Thyroid gland (tissue), 4 donors: ENCODE measurements at places on chromosomes 11 and 22.

GRCh38 chr11:105610871-105611571 is 1.1 kb downstream of the GRIA4 start:
- no peak overlapping the region for H3K4me3 ChIP-seq
- no peak for DNase-seq
- H3K36me3 ChIP-seq, result no peaks in the 10 kb centered on the region
- peaks cover 9% of the 10 kb centered on the region for H3K4me1 ChIP-seq
- H3K27me3 ChIP-seq, result no peaks in the 10 kb centered on the region

GRCh38 chr11:104057908-104058307 is 21.5 kb downstream of the DDI1 start:
- no peaks in the 10 kb centered on the region for H3K36me3 ChIP-seq
- H3K27me3 ChIP-seq, result no peaks in the 10 kb centered on the region
- no peaks in the 10 kb centered on the region for H3K4me1 ChIP-seq
- H3K27ac ChIP-seq, result no peak overlapping the region
- no peak overlapping the region for H3K4me3 ChIP-seq

GRCh38 chr11:13269775-13270174 is 7.8 kb upstream of the BMAL1 start:
- H3K4me3 ChIP-seq, result no peak overlapping the region
- H3K36me3 ChIP-seq, result no peaks in the 10 kb centered on the region
- DNase-seq, result peak; percentile 73
- peaks cover 23% of the 10 kb centered on the region for H3K4me1 ChIP-seq

- no peak for DNase-seq
- no peaks in the 10 kb centered on the region for H3K27me3 ChIP-seq
- no peak overlapping the region for H3K4me3 ChIP-seq
- H3K4me1 ChIP-seq, result peaks cover 9% of the 10 kb centered on the region
These were observed 49.3 kb downstream of the IGLL1 start for GRCh38 chr22:23530766-23531282.

- DNase-seq, result no peak
- no peaks in the 10 kb centered on the region for H3K4me1 ChIP-seq
- no peaks in the 10 kb centered on the region for H3K36me3 ChIP-seq
- no peak overlapping the region for H3K4me3 ChIP-seq
These were observed 183.9 kb downstream of the KIRREL3 start for GRCh38 chr11:126816645-126817044.

DNA sequence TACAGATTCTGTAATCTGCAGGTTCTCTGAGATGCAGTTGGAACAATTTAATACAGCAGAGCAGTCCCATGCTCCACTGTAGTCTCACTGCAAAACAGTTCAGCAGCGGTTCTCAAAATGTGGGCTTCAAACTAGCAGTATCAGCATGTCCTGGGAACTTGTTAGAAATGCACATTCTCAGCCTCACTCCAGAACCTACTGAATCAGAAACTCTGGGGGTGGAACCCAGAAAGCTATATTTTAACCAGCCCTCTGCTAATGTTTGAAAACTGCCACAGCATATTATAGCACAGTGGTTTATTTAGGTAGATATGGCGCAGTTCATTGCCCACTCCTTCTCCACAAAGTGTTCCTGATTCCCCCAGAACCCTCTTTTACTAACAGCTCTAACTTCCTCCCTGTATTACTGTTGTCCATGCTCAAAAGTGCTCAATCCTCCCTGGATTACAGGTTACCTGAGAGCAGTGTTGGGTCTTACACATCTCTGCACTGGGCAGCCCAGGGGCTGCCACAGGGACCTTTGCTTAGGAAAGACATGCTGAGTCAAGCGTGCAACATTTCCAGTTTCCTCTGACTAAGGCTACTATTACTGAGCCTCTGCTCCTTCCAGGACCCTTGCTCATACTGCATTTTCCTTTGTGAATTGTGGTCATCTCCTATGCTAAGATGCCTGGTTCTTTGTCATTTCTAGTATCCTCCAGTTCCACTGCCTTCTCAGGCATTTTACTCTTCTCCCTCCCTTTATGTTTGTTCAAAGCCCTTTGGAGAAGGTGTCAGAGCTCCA is 7.7 kb upstream of the DGAT2 start:
- no peak overlapping the region for H3K27ac ChIP-seq
- no peaks in the 10 kb centered on the region for H3K27me3 ChIP-seq
- no peaks in the 10 kb centered on the region for H3K36me3 ChIP-seq
- no peak overlapping the region for H3K4me3 ChIP-seq
- DNase-seq, result peak; percentile 31

GRCh38 chr11:115348416-115348815 is 155.8 kb downstream of the CADM1 start:
- H3K36me3 ChIP-seq, result no peaks in the 10 kb centered on the region
- no peaks in the 10 kb centered on the region for H3K27me3 ChIP-seq
- H3K4me3 ChIP-seq, result no peak overlapping the region
- peaks cover 21% of the 10 kb centered on the region for H3K4me1 ChIP-seq
- H3K27ac ChIP-seq, result no peak overlapping the region
- DNase-seq, result no peak

- no peak for DNase-seq
- peaks cover 6% of the 10 kb centered on the region for H3K4me1 ChIP-seq
- no peaks in the 10 kb centered on the region for H3K27me3 ChIP-seq
These were observed 79.3 kb upstream of the SORL1 start for GRCh38 chr11:121372671-121373429.

GRCh38 chr11:68364581-68364980 is 52.2 kb downstream of the LRP5 start:
- no peak for DNase-seq
- peaks cover 9% of the 10 kb centered on the region for H3K36me3 ChIP-seq
- H3K4me1 ChIP-seq, result no peaks in the 10 kb centered on the region
- no peaks in the 10 kb centered on the region for H3K27me3 ChIP-seq
- H3K27ac ChIP-seq, result no peak overlapping the region

DNA sequence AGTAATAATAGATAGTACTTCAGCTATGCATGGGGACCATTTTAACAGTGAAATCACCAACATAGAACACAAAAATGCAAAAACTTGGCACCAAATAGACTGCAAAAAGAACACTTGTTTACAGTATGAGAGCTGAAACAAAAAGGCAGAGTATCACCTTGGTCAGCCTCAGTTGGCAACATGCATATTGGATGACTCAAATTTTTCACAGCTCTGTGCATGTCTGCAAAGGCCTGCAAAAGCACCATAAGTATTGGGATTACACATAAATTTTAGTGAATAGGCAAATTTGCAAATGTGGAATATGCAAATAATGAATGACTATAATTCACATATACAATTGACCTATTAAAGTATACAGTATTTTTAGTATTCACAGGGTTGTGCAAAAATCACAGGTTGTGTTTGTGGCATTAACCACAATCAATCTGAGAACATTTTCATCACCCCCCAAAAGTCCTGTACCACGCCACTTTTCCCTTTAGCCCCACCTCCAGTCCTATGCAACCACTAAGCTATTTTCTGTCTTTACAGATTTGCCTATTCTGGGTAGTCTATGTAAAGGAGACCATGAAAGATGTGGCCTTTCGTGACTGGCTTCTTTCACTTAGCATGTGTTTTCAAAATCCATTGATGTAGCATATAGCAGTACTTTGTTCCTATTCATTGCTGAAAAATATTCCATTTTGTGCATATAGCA is 47.2 kb downstream of the CCDC15 start:
- no peak for DNase-seq
- no peaks in the 10 kb centered on the region for H3K27me3 ChIP-seq
- no peak overlapping the region for H3K4me3 ChIP-seq
- no peak overlapping the region for H3K27ac ChIP-seq
- H3K4me1 ChIP-seq, result no peaks in the 10 kb centered on the region

DNA sequence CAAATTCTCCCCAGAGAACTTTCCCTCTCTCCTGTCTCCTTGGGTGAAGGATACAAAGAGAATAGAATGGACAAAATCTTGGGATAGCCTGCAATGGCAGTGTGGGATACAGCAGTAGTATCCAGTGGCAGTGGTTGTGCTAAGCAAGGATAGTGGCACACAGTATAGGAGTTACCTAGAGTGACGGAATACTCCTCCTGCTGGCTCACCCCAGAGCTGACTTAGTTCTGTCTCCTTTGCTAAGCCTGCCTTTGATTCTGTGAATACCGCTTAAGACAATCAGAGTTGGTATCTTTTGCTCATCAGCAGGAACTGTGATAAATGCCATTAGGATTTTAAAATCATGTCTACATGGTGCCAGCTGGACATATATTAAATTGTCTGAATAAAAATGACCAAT is 404.3 kb downstream of the JRKL start:
- no peak for DNase-seq
- H3K4me3 ChIP-seq, result no peak overlapping the region
- H3K27me3 ChIP-seq, result no peaks in the 10 kb centered on the region
- no peaks in the 10 kb centered on the region for H3K36me3 ChIP-seq

- H3K27ac ChIP-seq, result peak overlapping the region; percentile 26
- DNase-seq, result no peak
- H3K36me3 ChIP-seq, result no peaks in the 10 kb centered on the region
- H3K27me3 ChIP-seq, result no peaks in the 10 kb centered on the region
These were observed 51.3 kb downstream of the FBLN1 start for GRCh38 chr22:45554040-45554406.

- no peaks in the 10 kb centered on the region for H3K27me3 ChIP-seq
- no peak overlapping the region for H3K4me3 ChIP-seq
- DNase-seq, result peak; percentile 29
- no peaks in the 10 kb centered on the region for H3K36me3 ChIP-seq
These were observed 18.1 kb downstream of the LRP4 start for GRCh38 chr11:46900091-46900746.

GRCh38 chr11:58917159-58917783 is 22.0 kb upstream of the GLYATL1 start:
- H3K27ac ChIP-seq, result no peak overlapping the region
- H3K4me3 ChIP-seq, result no peak overlapping the region
- H3K36me3 ChIP-seq, result no peaks in the 10 kb centered on the region

GRCh38 chr11:122983438-122984185 is 2.0 kb upstream of the BSX start:
- peaks cover 7% of the 10 kb centered on the region for H3K4me1 ChIP-seq
- H3K27ac ChIP-seq, result no peak overlapping the region
- no peaks in the 10 kb centered on the region for H3K36me3 ChIP-seq
- DNase-seq, result no peak
- peak overlapping the region; percentile 36 for H3K4me3 ChIP-seq

DNA sequence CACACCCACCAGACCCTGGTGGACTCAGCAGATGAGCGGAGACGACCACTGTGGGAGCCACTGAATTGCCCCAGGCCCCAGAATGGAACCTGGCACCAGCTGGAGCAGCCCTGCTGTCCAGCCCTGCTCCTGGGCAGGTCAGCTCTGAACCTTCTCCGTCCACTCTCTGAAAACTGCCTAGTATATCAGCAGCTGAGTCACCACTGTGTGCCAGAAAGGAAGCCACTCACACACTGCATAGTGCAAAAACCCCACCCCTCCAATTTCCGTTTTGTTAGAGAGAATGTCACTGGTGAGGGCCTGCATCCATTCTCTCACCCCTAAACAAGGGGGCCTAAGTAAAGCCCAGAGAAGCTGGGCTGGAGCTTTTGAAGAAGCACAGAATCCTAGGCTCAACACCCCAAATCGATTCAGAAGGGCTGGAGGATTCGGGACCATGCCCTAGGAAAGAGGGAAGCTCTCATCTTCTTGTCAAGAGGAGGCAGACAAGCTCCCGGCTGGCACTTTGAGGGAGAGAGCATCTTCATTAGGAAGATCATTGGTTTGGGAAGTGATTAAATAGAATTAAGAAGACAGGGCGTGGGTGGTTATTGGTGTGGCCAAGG is 44.5 kb downstream of the GALNT18 start:
- no peak for DNase-seq
- no peaks in the 10 kb centered on the region for H3K27me3 ChIP-seq
- H3K27ac ChIP-seq, result no peak overlapping the region
- H3K36me3 ChIP-seq, result no peaks in the 10 kb centered on the region
- peaks cover 41% of the 10 kb centered on the region for H3K4me1 ChIP-seq

DNA sequence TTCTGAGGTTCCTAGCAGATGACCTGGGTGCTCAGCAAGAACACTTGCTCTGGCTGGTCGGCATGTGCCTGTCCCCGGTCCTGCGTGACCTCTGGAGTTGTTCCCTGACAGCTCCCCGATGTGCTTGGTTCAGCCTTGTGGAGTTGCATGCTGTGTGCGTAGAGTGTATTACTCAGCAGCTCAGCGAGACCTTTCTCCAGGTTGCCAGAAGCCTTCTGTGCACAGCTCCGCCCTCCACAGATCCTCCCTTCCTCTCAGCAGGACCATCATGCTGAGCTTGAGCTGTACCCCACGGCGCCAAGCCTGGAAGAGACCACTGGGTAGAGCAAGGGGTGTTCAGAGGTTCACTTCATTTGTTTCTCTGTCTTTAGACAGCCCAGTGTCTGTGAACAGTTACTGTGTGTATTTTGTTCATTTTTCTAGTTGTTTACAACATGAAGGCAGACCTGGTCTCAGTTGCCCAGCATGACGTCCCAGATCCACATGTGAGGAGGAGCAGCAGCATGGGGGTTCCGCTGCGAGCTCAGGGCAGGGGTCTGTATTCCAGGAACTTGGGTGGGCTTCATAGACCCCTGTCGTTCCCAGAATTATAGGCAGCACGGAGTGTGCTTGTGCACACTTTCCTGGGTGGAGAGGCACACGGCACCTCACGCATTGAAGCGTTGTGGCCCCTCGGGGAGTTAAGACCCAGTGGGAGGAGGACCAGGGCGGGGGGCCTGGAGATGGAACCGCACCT is 148.6 kb downstream of the IGLL1 start:
- no peaks in the 10 kb centered on the region for H3K27me3 ChIP-seq
- H3K4me3 ChIP-seq, result no peak overlapping the region
- H3K36me3 ChIP-seq, result no peaks in the 10 kb centered on the region
- no peak overlapping the region for H3K27ac ChIP-seq

DNA sequence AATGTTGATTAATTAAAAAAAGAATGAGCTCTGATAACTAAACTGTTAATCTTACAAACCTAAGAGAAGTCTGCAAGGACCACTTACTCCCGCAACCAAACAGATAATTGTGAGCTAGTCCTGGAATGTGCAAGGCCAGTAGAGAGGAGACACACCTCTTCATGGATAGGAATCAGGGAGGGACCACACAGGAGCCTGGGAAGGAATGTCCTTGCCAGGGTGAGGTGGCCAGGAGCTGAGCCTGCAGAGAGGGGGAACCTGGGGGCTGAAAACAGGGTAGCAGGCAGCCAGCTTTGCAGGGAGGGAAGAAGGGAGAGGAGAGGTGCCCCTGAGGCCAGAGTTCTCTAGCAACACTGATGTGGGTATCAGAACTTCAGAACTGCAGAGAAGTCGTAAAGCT is 9.4 kb upstream of the NLRP10 start:
- H3K4me1 ChIP-seq, result no peaks in the 10 kb centered on the region
- no peak for DNase-seq
- H3K27ac ChIP-seq, result no peak overlapping the region
- no peaks in the 10 kb centered on the region for H3K27me3 ChIP-seq
- no peak overlapping the region for H3K4me3 ChIP-seq

GRCh38 chr11:31160504-31161422 is 208.8 kb downstream of the DCDC1 start:
- no peak for DNase-seq
- H3K4me3 ChIP-seq, result no peak overlapping the region
- no peaks in the 10 kb centered on the region for H3K36me3 ChIP-seq
- H3K27ac ChIP-seq, result no peak overlapping the region
- no peaks in the 10 kb centered on the region for H3K27me3 ChIP-seq

- DNase-seq, result no peak
- H3K4me3 ChIP-seq, result no peak overlapping the region
- H3K36me3 ChIP-seq, result no peaks in the 10 kb centered on the region
These were observed 84.1 kb downstream of the WNT7B start for GRCh38 chr22:45892681-45893461.
